ENCODE measurements at places on chromosomes 13 and 19. TPM values are rescaled to one million over a fixed set of nuclear protein-coding genes. Genes with fewer than 3 reads are reported as not detected.

Gene SOX1
- total RNA-seq = 0.23 TPM

Gene CEACAM21
- 4.3 TPM for total RNA-seq

Gene ZNF45
- total RNA-seq = 12.0 TPM

Gene ZNF230
- total RNA-seq = 4.0 TPM

Gene MED29
- total RNA-seq = 50.7 TPM

All from gastroesophageal sphincter (tissue), 4 donors.